Left kidney (tissue), 8 donors: ENCODE measurements at places on chromosomes 12 and 14.

DNA sequence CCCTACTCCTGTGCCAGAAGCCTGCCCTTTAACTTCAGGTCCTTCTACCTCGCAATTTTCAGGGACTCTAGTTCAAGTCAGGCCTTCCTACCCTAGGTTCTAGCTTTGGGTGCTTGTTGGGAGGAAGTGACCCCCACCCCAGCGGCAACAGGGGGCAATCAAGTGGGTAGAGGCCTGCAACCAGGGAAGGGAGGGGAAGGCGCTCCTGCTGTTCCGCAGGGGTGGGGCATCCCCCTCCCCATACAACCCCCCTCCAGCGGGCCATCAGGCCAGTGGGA is 204 bp upstream of the PRPH start:
- no peak for DNase-seq

DNA sequence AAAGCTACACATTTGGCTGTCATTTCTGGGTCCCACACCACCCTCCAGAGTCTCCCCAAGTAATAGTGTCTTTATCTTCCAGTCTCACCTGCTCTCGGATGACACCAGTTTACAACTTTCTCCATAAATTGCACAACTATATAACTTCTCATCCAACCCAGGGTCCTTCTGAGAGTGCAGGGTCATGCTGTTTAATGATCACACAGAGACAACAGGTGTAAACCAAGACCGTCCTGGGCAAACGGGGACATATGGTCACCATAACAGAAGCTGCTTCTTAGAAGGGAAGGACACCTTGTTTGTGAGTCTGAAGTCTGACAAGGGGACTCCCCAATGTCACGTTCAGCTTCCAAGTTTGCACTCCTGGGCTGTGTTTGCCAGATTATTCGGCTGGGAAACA is 74.3 kb downstream of the MAP1LC3B2 start:
- no peak for DNase-seq

DNA sequence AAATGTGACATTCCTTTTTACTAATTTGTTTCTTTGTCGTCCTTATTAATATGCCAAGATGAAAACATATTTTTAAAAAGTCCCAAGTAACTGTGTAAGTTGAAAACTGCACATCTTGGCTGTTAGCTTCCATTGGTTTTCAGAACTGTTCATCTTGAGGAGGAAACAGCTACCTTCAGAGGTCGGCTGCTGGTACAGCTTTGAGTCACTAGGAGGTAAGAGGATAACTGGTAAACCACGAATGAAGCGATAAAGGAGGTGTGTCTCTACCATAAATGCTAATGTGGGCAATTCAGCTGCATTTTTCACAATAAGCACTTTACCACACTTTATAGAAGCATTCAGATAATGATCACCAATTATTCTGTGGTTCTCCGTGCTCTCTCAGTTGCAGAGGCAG is 137.5 kb upstream of the KRAS start:
- DNase-seq, result no peak

GRCh38 chr14:51697848-51698247 is 46.1 kb downstream of the FRMD6 start:
- DNase-seq, result peak; percentile 61

- no peak for DNase-seq
These were observed 5.0 kb downstream of the OSBPL8 start for GRCh38 chr12:76554405-76555230.

GRCh38 chr12:71731439-71732356 is 23.0 kb upstream of the RAB21 start:
- no peak for DNase-seq

DNA sequence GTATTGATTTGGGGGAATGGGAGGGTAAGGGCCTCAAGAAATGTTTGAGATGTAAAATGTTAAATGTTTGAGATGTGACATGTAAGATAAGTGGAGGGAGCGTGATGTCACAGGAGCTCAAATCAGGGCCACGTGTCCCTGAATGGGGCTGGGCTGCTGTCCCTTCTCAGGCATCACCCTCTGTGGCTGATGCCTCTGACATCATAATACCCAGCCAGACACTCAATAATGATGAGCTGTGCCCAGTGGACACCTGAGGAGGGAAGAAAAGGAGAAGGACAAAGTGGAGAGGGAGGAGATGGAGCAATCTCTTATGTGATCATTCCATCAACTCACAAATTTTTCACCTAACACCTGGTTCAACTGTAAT is 120.8 kb downstream of the SAMD4A start:
- no peak for DNase-seq

DNA sequence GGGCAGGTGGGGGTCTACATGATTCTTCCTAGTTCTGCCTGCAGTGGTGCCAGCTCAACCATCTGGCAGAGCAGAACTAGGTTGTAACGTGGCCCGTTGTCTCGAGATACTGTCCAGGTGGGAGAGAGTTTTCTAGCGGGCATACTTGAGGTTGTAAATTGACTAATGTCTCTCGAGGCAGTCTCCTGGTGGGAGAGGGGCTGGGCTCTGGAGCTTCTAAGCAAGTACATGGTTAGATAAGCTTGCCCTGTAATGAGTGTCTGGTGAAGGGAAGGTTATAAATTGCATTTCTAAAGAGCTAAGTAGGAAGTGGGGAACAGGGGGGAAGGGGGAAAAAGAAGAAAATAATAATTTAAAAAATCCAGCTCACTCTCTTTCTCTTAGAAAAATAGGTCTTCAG is 18.1 kb downstream of the BDKRB1 start:
- DNase-seq, result no peak

DNA sequence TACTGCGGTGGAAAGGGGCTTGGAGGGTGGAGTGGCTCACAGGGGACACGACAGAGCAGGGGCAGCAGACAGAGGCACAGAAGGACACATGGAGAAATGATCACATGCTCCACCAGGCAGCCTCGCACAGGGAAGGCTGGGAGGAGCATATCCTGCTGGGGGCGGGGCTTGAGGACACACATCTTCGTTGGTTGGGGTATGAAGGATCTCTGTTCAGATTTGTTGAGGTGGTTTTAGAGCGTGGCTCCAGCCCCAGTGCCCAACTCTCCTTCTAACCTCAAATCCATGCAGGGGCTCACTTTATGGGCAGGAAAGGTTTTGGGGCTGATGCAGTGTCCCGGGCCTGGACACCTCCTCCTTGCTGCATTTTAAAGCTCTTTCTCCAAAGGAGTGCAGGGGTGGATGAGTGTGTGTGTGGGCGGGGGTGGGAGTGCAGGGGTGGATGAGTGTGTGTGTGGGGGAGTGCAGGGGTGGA is 733 bp upstream of the P3H3 start:
- peak; percentile 87 for DNase-seq

DNA sequence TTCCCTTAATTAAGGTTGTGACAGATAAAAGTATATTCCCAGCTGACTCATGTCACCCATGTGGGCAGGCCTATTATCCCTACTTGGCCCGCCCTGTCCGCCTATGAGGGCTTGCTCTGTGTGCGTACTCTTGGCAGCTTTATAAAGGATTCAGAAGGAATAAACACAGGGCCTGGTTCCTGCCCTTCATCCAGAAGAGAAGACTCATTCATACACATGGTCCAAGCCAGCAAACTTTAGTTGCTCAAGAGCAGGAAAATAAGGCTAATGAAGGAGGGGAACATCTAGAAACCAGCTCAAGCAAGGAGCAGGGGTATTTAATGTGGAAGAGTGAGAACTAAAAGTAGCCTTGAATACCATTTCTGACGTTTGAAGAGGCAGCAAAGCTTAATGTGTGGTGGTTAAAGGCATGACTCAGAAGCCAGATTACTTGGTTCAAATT is 141.9 kb downstream of the CRADD start:
- no peak for DNase-seq

DNA sequence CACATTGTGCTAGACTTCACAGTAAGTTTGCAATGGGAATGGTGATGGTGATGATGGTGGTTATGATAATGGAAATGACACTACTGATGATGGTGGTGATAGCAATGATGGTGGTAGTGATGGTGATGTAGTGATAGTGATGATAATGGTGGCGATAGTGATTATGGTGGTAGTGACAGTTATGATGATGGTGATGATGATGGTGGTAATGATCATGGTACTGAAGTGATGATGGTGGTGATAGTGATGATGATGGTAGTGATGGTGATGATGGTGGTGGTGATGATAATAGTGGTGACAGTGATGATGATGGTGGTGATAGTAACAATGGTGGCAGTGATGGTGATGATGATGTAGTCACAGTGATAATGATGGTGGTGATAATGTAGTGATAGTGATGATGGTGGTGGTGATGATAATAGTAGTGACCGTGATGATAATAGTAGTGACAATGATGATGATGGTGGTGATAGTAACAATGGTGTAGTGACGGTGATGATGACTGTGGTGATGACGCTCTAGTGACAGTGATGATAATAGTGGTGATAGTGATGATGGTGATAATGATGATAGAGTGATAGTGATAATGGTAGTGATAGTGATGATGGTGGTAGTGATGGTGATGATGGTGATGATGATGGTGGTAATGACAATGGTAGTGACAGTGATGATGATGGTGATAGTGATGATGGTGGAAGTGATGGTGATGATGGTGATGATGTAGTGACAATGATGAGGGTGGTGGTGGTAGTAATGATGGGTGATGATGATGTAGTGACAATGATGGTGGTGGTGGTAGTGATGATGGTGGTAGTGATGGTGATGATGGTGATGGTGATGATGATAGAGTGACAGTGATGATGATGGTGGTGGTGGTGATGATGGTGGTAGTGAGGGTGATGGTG is 222.9 kb upstream of the PWP1 start:
- no peak for DNase-seq

GRCh38 chr14:102910442-102910841 is 12.0 kb upstream of the AMN start:
- DNase-seq, result no peak

- DNase-seq, result no peak
These were observed 19.5 kb upstream of the CERS5 start for GRCh38 chr12:50186681-50187080.

DNA sequence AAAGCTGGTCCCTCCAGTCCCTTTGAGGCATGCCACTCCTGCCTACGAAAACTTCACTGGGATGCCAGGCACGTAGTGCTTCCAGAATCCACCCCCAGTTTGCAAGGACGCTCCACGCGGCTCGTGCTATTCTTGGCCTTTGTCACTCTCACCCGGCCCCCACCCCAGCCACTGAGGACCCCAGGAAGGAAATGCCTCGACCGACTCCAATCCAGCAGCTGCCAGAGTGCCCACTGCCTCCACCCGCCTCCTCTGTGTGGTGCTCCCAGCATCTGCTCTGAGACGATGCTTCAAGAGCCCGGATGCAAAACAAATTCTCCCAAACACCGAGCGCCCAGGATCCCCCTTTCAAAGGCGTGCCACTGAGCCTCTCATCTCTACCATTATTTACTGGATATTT is 123.9 kb downstream of the RFLNA start:
- DNase-seq, result no peak

GRCh38 chr14:64729386-64730060 is 25.3 kb downstream of the PLEKHG3 start:
- no peak for DNase-seq

DNA sequence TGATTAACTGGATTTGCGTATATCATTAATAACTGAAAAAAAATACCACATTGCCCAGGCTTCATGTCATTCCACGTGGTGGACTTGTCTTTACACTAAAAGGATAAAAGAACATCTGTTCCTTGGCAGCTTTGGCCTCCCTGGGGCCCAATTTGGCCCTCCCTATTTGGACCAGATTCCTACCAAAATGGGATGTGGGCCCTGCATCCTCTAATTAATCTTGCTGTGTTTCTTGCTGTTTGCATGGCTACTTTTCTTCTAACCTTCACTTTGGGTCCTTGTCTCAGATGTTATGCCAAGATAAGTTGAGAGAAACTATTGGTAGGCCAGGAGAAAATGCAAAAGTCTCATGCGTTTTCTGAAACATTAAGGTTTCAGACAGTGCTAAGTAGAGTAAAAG is 57.5 kb downstream of the PTHLH start:
- DNase-seq, result no peak

DNA sequence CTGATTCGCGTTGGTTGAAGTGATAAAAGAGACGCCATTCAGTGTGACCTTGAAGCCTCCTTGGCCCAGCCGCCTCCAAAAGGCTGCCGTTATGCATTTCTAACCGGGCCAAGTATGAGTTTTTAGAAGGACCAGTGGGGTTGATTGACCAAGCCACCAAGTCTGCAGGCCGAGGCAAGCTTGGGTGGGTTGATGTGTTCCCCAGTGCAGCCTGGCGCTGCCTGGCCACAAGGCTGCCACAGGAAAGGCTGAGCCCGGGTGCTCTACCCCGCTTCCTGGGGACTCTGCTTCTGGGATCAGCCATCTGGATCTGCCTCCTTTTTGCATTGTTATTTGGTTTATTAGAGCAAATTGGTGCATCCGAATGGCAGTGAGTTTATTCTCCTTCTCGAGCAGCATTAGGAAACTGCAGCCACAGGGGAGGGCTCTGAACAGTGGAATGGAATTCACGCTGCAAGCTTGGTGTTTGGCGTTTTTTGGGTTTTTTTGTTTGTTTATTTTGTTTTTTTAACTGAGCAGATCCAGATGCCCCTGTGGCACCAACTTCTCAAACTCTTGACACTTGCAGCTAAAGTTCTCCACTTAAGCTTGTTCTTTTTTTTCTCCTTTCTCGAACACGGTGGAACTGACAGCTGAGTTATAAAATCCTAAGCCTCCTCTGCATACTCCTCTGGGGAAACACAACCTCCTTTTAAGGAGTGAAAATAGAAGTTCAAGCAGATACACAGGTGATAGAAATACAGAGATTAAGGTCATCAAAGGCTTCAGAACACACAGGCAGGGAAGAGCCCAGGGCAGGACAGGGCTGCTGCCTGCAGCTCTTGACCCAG is 145.4 kb upstream of the FKBP4 start:
- no peak for DNase-seq

GRCh38 chr14:25026476-25027137 is 23.3 kb downstream of the STXBP6 start:
- no peak for DNase-seq

DNA sequence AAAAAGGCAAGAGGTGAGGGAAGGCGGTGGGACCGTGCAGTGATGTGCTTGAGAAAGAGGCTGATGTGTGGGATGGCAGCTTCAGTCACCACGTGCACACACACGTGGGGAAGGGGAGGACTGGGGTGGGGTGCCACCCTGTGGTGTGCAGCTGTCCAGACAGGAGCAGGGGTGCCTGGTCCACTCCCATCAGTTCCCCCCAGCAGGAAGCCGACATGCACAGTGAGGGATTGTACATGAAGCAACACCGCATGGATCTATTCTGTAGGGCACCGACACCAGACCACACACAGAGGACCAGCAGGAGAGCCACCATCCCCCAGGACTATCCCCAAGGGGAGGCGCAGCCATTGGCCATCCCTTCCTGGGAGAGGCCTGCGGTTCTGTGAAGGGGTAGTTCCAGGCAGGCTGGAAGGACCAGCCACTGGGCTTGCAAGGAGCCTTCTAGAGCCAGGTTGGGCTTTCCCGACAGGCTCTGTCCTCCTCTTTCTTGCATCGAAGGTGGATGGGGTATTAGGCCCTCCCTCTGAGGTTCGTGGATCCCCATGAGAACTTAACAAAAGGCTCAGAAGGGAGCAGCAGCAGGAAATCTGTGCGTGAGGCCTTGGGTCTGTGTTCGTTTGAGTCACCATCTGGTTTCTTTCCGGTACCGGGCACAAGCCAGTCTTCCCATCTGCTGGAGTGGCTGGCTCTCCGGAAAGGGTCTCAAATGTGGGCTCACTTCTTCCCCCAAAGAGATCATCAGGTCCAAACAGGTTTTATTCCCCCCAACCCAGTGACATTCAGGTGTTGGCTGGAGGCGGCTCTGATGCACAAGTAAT is 59.8 kb downstream of the PLEKHG3 start:
- DNase-seq, result no peak
